ENCODE measurements at places on chromosomes 2 and 18. TPM values are rescaled to one million over a fixed set of nuclear protein-coding genes. Genes with fewer than 3 reads are reported as not detected.

Gene LIMS4
- 8.3 TPM for total RNA-seq

- no peak overlapping the region for H3K27ac ChIP-seq
- H3K36me3 ChIP-seq = peaks cover 29% of the 10 kb centered on the region
- no peak overlapping the region for H3K4me3 ChIP-seq
- no peaks in the 10 kb centered on the region for H3K27me3 ChIP-seq
- peak; percentile 31 for DNase-seq
These were observed 1.3 kb downstream of the CIAO1 start for GRCh38 chr2:96267159-96267971.

GRCh38 chr2:198408171-198408570, 603.8 kb downstream of the PLCL1 start:
- no peaks in the 10 kb centered on the region for H3K4me1 ChIP-seq
- no peak for DNase-seq
- no peak overlapping the region for H3K4me3 ChIP-seq
- no peaks in the 10 kb centered on the region for H3K27me3 ChIP-seq
- H3K27ac ChIP-seq = no peak overlapping the region
- no peaks in the 10 kb centered on the region for H3K36me3 ChIP-seq

- no peak for DNase-seq
- H3K4me3 ChIP-seq = no peak overlapping the region
- H3K36me3 ChIP-seq = no peaks in the 10 kb centered on the region
- H3K27me3 ChIP-seq = no peaks in the 10 kb centered on the region
- peaks cover 16% of the 10 kb centered on the region for H3K4me1 ChIP-seq
These were observed 11.3 kb downstream of the MLPH start for GRCh38 chr2:237498341-237498740.

DNA sequence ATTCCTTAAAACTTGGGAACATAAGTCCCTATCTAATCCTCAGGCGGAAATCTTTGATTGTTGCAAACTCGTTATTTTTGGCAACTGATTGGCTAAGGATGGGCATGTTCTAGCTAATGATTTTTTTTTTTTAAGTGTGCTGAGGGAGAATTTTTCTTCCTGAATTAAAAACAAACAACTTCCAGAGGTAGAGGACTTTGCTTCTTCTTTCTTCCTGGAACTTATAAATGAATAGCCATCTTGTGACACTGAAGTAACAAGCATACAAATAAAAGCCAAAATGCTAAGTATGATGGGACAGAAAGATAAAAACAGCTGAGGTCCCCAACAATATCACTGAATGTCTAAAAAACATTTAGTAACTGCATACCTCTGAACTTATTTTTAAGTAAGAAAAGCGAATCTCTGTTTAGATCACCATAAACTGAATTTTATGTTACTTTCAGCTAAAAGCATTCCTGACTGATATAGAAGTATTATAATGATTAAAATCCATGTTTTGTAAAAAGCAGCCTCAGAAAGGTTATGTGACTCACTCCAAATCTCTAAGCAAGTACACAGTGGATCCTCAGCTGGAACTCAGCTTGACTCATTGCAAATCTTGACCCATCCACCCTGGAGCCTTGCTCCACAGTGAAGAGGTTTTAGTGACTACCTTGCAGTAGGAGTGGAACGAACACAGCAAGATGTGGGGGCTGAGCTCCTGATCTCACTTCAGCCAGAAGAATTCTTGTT, 344.4 kb downstream of the CLIP4 start:
- DNase-seq = no peak
- no peaks in the 10 kb centered on the region for H3K36me3 ChIP-seq
- H3K4me1 ChIP-seq = no peaks in the 10 kb centered on the region
- no peak overlapping the region for H3K27ac ChIP-seq
- no peaks in the 10 kb centered on the region for H3K27me3 ChIP-seq
- H3K4me3 ChIP-seq = no peak overlapping the region

GRCh38 chr18:46298511-46298910, 194.3 kb downstream of the HAUS1 start:
- H3K27me3 ChIP-seq = no peaks in the 10 kb centered on the region
- H3K4me3 ChIP-seq = no peak overlapping the region
- no peak overlapping the region for H3K27ac ChIP-seq

DNA sequence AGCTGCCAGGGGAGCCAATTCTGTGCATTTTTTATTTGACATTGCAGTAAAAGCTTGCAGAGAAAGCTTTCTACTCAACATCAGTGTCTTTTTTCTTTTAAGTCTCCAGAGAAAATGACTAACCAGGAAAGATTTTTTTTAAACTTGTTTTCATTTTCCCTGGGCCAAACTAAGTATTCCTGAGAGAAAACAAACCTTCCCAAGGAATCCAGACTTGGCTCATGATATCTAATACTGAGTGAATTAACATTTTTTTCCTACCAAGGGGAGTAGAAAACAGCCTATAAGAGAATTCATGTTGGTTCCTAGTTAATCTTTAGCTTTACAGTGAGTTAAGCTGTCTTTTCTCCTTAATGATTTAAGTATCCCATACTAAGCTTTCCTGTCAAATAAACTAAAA, 46.7 kb downstream of the DAPL1 start:
- peaks cover 9% of the 10 kb centered on the region for H3K4me1 ChIP-seq
- H3K27me3 ChIP-seq = no peaks in the 10 kb centered on the region
- DNase-seq = no peak
- no peak overlapping the region for H3K4me3 ChIP-seq
- H3K36me3 ChIP-seq = no peaks in the 10 kb centered on the region
- peak overlapping the region; percentile 21 for H3K27ac ChIP-seq

Gene FLACC1
- 0.78 TPM for total RNA-seq

DNA sequence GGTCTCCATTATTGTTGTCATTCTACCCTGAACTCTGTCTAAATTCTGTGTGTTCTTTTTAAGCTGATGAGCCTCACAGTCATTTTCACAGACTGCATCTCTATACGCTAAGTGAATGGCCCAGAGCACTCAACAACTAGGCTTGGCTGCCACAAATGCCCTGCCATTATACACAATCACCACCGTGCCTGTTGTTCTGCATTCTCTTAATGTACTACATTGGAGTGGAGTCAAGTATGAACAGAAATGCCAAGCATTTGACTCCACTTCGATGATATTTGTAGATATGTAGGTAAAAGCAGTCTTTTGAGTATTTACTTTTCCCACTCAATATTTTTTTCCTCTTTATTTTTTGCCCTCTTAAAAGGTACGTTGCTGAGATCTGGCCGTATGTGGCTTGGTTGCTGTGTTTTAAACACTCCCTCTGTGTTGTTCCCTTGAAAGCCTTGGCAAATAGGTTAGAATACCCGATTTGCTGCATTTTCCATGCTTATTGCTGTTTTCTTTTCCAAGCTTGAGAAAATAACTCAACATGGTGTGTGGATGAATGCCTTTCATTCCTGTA, 36.2 kb upstream of the TMEFF2 start:
- H3K27me3 ChIP-seq = no peaks in the 10 kb centered on the region
- no peak overlapping the region for H3K27ac ChIP-seq
- H3K4me1 ChIP-seq = no peaks in the 10 kb centered on the region
- no peak for DNase-seq
- H3K4me3 ChIP-seq = no peak overlapping the region

- H3K36me3 ChIP-seq = no peaks in the 10 kb centered on the region
- H3K4me3 ChIP-seq = no peak overlapping the region
- DNase-seq = no peak
- no peak overlapping the region for H3K27ac ChIP-seq
- H3K27me3 ChIP-seq = no peaks in the 10 kb centered on the region
These were observed 66.5 kb downstream of the FTCDNL1 start for GRCh38 chr2:199784512-199784911.

Gene RIT2
- total RNA-seq = not detected

DNA sequence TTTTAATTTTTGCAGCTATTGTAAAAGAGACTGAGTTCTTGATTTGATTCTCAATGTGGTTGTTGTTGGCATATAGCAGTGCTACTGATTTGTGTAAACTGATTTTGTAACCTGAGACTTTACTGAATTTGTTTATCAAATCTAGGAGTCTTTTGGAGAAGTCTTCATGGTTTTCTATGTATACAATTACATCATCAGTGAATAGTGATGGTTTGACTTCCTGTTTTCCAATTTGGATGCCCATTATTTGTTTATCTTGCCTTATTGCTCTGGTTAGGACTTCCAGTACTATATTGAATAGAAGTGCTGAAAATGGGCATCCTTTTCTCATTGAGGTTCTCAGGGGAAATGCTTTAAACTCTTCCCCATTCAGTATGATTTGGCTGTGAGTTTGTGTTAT, 99.7 kb downstream of the GULP1 start:
- no peak overlapping the region for H3K4me3 ChIP-seq
- DNase-seq = no peak
- H3K27me3 ChIP-seq = no peaks in the 10 kb centered on the region
- peaks cover 10% of the 10 kb centered on the region for H3K4me1 ChIP-seq

Gene ZNF397
- total RNA-seq = 26.7 TPM

Gene METAP1D
- 40.9 TPM for total RNA-seq

Gene CNTNAP5
- total RNA-seq = 0.33 TPM

Gene CDH19
- 3.9 TPM for total RNA-seq

DNA sequence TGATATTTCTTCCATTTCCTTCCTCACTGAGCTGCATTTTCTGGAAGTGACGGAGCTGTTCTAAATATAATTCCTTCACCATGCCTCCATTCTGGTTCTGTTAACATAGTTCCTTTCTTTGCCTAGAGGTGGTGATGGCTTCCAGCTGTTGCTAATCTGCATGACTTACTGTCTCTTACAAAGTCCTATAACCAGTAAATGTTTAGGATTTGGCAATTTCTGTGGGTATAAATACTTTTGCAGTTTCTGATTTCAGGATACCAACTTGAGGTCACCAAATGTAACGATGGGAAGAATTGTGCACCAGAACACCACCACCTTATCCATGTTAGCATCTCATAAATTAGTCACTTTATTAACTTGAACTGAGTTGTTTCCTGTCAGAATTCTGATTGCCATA, 101.7 kb upstream of the FN1 start:
- DNase-seq = no peak
- H3K36me3 ChIP-seq = no peaks in the 10 kb centered on the region
- no peaks in the 10 kb centered on the region for H3K27me3 ChIP-seq

Gene IGFBP5
- total RNA-seq = 415 TPM

GRCh38 chr2:26202981-26203490, 30.1 kb downstream of the GAREM2 start:
- no peak overlapping the region for H3K27ac ChIP-seq
- H3K36me3 ChIP-seq = peaks cover 21% of the 10 kb centered on the region
- H3K4me1 ChIP-seq = no peaks in the 10 kb centered on the region

DNA sequence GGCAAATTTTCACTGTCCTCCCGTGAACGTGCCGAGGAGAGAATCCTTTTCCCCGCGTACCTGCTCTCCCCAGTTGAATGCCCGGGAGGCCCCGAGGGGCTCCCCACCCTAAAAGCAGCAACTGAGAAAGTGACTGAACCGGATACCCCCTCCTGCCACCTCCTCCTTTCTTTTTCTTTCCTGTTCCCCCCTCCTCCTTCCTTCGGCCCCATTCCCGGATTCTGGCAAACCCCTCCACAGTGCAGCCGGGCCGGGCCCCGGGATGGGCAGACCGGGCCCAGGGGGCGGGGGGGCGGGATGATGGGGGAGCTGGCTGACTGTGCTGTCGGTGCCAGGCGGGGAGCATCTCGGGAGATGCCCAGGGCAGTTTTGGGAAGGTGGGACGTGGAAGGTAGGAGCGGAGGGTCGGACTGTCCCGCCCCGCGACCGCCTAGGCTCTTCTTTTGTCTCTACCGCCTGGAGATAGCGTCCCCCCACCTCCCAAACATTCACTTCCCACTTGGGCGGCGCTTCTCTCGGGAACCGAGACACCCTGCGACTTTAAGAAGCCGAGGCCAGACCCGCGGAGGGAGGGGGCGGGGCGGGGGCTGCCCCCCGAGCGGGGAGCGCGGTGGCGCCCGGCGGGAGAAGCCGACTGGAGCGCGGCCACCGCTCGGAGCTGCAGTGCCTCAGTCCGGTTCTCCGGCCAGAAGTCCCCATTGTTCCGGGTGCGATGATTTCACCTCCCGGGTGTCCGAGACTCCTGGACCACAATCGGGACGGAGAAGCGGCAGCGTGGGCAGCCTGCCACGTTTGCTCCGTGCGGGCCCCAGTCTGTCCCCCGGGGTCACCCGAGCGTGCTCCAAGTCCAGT, 8.2 kb downstream of the DLX2 start:
- no peak overlapping the region for H3K27ac ChIP-seq
- peaks cover 42% of the 10 kb centered on the region for H3K4me1 ChIP-seq
- H3K36me3 ChIP-seq = no peaks in the 10 kb centered on the region
- DNase-seq = no peak
- H3K4me3 ChIP-seq = no peak overlapping the region

- H3K27ac ChIP-seq = no peak overlapping the region
- H3K36me3 ChIP-seq = no peaks in the 10 kb centered on the region
- no peaks in the 10 kb centered on the region for H3K27me3 ChIP-seq
- H3K4me3 ChIP-seq = no peak overlapping the region
These were observed 48.9 kb downstream of the PTPN4 start for GRCh38 chr2:119808516-119809147.

DNA sequence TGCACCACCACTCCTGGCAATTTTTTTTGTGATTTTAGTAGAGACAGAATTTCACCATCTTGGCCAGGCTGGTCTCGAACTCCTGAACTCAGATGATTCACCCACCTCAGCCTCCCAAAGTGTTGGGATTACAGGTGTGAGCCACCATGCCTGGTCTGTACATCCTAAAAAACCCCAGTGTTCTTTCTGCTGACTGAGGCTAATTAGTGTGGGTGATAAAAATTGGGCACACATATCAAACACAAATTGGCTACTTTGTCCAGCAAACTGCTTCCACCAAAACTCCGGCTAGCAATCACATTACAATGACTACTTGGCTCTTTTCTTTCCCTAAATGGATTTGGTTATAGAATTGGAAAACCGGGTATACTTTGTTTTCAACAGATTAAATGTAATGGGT, 153.9 kb downstream of the SLC8A1 start:
- no peak overlapping the region for H3K27ac ChIP-seq
- no peak for DNase-seq
- no peaks in the 10 kb centered on the region for H3K4me1 ChIP-seq
- no peak overlapping the region for H3K4me3 ChIP-seq
- H3K36me3 ChIP-seq = no peaks in the 10 kb centered on the region

Gene MOCOS
- total RNA-seq = 1.3 TPM

DNA sequence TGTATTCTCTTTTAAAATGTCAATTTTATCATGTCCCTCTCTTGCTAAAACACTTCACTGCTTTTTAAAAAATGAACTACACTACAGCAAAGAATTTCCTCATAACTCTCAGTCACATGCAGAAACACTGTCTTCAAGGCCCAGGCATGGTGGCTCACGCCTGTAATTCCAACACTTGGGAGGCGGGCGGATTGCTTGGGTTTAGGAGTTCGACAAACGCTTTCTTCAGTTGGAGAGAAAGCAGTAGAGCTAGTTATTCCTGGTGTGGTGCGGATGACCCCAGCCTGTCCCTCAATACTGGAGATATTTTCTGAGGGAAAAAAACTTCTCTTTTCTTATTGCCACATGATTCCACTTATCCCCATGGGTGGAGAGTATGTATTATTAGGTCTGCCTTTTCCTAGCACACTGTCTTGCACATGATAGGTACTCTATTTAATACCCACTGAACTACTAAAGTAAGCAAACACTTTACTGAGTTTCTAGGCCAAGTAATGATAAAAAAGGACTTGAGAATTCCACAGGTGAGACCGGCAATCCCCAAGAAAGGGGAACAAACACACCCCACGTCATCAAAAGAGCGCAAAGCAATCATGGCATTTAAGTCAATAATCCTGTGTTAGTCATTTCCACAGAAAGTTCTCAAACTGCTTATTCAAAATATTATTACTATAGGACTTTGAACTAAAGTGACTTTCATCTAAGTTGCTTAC, 77.1 kb downstream of the SPIRE1 start:
- H3K36me3 ChIP-seq = no peaks in the 10 kb centered on the region
- H3K27ac ChIP-seq = no peak overlapping the region
- H3K4me3 ChIP-seq = no peak overlapping the region
- H3K27me3 ChIP-seq = no peaks in the 10 kb centered on the region
- H3K4me1 ChIP-seq = peaks cover 8% of the 10 kb centered on the region

GRCh38 chr18:4134700-4135099, 320.4 kb downstream of the DLGAP1 start:
- H3K27ac ChIP-seq = no peak overlapping the region
- H3K4me1 ChIP-seq = no peaks in the 10 kb centered on the region
- H3K4me3 ChIP-seq = no peak overlapping the region
- H3K36me3 ChIP-seq = no peaks in the 10 kb centered on the region
- no peaks in the 10 kb centered on the region for H3K27me3 ChIP-seq
- no peak for DNase-seq

Data from body of pancreas (tissue), 4 donors.